ENCODE measurements at places on chromosomes 12 and 14.

DNA sequence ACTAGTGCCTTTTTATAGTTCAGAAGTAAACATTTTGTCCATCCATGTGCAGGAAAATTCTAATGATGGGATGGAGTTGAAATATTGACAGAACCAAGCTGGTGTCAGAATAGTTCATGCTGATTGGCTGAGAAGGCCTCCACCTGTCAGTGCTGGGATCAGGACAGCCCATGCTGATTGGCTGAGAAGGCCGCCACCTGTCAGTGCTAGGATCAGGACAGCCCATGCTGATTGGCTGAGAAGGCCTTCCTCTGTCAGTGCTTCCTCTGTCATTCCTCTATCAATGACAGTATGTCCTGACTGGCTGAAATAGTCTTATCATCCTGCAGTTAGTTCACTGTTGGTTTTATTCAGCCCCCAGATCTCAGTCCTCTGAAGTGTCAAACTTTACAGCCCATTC is 95.7 kb downstream of the PPP2R5C start:
- DNase-seq = no peak

- DNase-seq = peak; percentile 50
Observed at GRCh38 chr14:22386924-22387775, 201.9 kb downstream of the DAD1 start.

DNA sequence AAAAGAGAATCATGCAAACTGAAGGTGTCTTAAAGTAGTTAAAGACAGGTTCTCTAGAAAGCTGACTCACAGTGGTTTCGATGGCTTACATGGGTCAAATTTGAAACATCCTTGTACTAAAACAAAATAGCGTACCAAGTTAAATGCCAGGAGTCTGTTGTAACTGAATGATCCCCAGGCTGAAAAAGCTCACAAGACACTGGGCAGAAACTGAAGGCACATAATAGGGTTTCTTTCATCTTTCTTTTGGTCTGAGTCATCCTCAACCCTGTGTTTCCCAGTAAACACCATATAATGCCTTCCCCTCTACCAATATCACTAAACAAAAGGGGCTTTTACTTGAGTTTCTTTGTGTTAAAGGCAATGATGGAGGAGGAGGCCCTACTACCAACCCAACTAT is 12.8 kb downstream of the ZFYVE1 start:
- DNase-seq = no peak

DNA sequence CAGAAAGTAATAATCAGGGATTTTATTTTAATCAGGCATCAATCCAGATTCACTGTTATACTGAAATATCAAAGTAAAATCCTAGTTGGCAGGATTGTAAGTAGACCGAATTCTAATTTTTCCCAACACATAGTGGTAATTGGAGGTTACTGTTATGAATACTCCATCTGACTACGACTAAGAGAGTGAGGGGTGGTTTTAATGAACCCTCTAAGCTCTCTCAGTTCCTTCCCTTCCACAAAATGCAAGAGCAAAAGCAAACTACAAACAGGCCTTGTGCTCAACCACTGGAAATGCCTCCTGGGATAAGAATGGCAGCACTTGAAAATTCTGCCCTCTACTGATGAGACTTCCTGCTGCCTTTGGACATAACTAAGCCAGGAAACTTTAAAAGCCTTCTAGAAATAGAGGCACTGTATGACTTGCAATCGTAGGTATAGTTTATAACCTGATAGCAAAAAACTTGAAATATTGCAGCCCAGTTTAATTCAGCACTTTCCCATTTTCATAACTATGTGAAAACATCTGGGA is 184.8 kb downstream of the SLC16A7 start:
- no peak for DNase-seq

- peak; percentile 55 for DNase-seq
Observed at GRCh38 chr14:35347323-35348043, 55.3 kb downstream of the PSMA6 start.

GRCh38 chr14:75495399-75495798 is 26.9 kb upstream of the BATF start:
- DNase-seq = no peak

DNA sequence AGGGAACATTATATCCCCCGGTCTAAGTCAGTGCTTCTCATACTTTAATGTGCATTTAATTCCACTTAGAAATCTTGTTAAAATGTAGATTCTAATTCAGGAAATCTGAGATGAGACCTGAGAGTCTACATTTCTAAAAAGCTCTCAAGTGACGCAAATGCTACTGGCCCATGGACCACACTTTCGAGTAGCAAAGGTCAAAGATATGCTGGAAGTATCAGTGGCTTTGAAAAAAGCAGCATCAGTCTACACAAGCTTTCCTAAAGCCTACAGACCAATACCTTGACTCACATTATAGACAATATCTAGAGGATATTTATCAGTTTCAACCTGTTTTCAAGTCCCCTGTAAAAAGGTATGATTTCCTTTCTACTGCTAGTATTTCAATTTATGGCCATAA is 248.6 kb downstream of the CEP128 start:
- no peak for DNase-seq

DNA sequence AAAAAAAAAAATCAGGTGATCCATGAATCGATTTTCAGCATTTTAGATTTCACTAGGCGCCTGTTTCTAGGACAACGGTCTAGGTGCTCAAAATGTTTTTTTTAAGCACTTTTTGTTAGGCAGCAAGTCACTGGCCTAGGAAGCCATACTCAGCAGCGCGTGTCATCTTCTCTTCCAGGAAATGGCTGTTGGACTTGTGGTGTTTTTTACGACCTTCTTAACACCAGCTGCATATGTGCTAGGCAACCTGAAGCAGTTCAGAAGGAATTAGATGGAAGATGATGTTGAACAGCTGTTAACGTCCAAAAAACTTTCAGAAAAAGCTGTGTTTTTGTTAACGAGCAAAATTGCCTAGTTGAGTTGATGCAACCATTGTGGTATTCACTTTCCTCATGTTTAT is 868 bp downstream of the COX8C start:
- no peak for DNase-seq

- DNase-seq = no peak
Observed at GRCh38 chr14:25607192-25607591, 557.2 kb upstream of the STXBP6 start.

GRCh38 chr14:71437870-71438269 is 494.4 kb upstream of the RGS6 start:
- DNase-seq = no peak

- no peak for DNase-seq
Observed at GRCh38 chr12:80441921-80442320, 2.1 kb upstream of the PTPRQ start.

- no peak for DNase-seq
Observed at GRCh38 chr12:11075642-11076041, 13.5 kb upstream of the TAS2R46 start.

GRCh38 chr14:71659159-71659558 is 273.1 kb upstream of the RGS6 start:
- no peak for DNase-seq

DNA sequence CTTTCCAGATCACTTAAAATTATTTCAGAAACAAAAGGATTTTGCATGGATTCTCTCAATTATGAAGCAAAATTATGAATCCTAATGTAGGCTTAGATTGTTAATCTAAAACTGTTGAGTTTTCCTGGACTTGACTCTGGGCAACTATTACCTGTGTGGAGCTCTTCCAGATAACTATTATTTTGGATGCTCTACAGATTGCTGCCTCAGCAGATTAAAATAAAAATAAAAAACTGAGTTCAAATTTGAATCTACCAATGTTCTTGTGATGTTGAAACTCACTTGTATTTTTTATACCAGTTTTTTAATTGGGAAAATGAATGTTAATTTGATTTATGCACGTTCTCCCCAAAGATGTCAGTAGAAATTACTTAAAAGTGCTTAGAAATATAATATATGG is 120.5 kb upstream of the NAV3 start:
- DNase-seq = no peak

- no peak for DNase-seq
Observed at GRCh38 chr14:94584591-94585280, 3.5 kb downstream of the SERPINA5 start.

DNA sequence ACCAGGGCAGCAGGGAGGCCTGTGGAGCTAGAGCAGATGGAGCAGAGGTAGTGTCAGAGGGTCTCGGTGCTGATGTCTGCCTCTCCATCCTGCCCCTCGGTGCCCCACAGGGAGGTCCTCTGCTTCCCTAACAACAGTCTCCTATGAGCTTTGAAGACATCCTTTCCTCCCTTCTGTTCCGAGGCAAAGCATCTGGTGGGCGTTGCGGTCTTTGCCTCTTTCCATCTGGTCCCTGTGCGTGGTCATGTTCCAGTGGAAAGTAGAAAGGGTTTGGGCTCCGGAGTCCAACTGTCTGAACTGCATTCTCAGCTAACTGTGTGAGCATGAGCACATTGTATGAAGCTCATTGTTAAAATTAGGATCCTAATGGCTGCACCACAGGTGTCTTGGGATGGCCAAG is 370.6 kb downstream of the AACS start:
- DNase-seq = no peak

DNA sequence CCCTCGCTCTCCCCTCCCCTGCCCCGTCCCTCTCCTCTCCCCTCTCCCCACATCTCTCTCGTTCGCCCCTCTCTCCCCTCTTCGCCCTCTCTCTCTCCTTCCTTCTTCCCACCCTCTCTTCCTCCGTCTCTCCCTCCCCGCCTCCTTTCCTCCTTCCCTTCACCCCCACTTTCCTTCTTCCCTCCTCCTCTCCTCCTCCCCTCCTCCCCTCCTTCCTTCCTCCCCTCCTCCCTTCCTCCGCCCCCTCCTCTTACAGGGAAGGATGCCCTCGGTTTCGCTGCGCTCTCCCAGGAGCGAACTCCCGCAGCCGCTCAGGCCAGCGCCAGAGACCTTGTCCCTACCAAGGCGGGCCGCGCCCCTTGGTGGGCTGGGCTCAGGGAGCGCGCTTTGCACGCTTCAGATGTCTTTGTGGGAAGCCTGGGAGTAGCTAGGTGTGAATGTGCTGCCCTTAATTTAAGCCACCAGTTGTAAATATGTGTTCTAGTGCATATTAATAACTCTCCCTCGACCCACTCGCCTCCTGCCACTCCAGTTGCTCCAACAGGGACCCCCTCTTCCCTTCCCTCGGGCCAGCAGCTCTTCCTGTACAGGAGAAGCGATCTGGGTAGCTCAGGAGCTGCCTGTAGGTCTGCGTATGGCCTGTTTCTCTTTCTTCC is 13.3 kb upstream of the MAP3K9 start:
- DNase-seq = peak; percentile 56

GRCh38 chr12:29207120-29207519 is 58.0 kb downstream of the FAR2 start:
- no peak for DNase-seq

DNA sequence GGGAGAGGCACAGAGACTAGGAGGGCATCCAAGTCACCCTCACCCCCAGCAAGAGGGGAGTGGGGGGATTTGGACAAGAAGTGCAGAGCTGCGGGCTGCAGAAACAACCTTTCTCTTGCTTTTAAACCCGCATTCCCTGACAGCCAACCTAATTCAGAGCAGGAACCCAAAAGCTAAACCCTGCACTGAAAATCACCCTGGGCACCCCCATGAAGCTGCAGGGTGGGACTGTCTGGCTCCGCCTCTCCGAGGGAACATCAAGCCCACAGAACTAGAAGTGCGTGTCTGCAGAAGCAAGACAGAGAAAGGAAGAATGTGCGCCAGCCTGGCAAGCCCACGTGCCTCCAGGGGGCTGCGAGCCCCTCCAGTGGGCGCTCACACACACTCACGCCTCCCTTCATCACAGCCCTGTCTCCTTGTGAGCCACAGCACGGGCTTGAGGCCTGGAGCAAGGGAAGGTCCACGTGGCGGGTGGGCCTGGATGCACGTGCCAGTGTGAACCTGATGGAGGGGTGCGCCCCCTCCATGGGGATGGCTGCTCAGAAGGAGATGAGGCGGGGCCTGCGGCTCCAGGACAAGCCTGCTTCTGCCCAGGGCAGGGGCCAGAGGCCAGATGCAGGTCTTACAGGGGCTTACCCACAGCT is 27.8 kb upstream of the PNMA1 start:
- no peak for DNase-seq

- DNase-seq = no peak
Observed at GRCh38 chr12:71440763-71441748, 1.5 kb downstream of the LGR5 start.

GRCh38 chr12:132021031-132021871 is 71.5 kb downstream of the EP400 start:
- DNase-seq = peak; percentile 25

GRCh38 chr12:62731055-62731820 is 203.7 kb downstream of the PPM1H start:
- no peak for DNase-seq

GRCh38 chr12:124646385-124647230 is 79.2 kb upstream of the NCOR2 start:
- DNase-seq = peak; percentile 76

- DNase-seq = no peak
Observed at GRCh38 chr12:2492236-2492635, 302.5 kb upstream of the FKBP4 start.

DNA sequence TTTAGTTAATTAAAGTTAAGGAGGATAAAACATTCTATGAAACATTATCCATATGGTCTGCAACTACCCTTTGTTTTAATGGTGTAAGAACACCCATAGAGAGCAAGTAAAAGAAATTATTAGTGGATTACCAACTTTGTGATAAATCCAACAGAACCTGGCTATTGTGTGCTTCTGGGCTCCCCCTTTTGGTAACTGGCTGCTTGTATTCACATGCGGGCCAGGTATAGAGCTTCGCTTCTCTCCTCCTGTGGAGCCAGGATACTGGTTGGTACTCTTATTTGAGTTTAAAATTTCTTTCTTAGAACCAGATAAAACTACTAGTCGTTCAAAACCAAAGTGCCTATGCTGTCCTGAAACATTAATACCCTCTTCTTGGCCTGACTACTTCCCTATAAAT is 81.0 kb downstream of the PTPRR start:
- no peak for DNase-seq

- no peak for DNase-seq
Observed at GRCh38 chr12:24079083-24079482, 129.6 kb upstream of the SOX5 start.

DNA sequence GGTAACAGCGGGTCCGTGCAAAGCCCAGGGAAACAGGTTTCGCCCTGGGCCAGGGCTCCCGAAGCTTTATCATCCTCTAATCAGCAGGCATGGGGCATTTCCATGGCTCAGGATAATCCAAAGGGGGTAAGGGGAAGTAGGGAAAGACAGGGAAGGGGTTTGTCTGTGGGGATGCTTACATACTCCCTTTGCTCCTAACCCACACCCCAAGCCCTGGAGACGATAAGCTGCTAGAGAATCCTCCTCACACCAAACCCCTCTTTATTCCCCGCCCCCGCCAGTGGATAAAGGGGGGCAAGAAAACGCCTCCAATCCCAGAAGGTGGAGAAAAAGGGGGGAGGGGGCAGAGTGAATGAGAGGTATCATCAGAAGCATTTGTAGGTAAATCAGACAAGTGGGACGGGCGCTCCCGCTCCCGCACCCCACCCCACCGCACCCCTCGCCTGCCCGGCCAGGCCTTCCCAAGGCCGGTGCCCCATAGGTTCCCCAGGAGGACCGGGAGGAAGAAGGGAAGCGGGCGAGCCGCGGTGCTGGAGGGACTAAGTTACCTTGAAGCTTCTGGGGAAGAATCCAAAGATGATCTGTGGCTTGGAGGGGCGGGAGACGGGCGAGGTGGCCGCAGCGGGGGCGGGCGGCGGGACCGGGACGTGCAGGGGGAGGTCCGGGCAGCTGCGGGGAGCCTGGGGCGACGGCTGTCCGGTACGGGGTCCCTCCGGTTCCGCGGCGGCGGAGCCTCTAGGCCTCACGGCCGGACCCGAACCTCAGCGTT is 762 bp downstream of the PPP2R5E start:
- peak; percentile 62 for DNase-seq

- DNase-seq = no peak
Observed at GRCh38 chr12:127230843-127231260, 1036.1 kb upstream of the TMEM132C start.

GRCh38 chr14:51080645-51081044 is 14.3 kb downstream of the TRIM9 start:
- no peak for DNase-seq

GRCh38 chr14:39055786-39056474 is 47.1 kb downstream of the SEC23A start:
- no peak for DNase-seq

Measured in lower lobe of right lung (tissue), 2 donors.